Activated T-cell treated with anti-CD3 and anti-CD28 coated beads, Interleukin-2, amount 50 U/mL, for 48 hours (primary cell): ENCODE measurements at places on chromosomes 3 and 15.

DNA sequence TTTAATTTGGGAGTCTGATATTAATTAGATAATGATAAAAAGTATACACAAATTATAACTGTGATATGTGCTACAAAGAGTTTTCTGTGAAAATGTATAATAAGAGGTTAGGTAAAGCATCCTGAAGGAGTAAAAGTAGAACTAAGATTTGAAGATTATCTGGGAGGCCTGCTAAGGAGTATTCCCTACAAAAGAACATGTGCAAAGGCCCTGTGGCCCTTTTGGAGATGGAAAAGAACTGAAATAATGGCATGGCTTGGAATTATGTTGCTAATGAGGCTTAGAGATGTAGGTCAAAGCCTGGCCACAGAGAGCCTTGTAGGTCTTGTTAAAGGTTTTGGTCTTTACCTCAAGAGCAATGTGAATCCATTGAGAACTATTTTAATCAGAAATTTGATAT is 82.0 kb downstream of the ZIC4 start:
- no peak for DNase-seq

DNA sequence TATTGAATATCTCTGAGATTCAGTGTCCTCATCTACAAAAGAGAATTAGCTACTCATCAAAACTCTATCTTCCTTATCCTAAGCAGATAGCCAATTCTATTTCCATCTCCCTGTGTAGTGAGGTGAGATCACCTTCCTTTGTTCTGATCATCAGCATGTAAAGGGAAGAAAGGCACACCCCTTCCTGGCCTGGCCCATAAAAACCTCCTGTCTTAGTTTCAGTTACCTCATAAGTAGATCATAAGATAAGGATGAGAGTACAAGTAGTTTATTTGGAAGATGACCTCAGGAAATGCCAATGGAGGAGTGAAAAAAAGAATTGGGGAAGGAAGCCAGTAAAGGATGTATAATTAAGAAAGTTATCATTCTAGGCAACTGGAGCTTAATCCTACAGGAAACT is 114.5 kb upstream of the GADL1 start:
- DNase-seq = no peak

- DNase-seq = no peak
Observed at GRCh38 chr3:143167969-143168854, 48.6 kb downstream of the CHST2 start.

GRCh38 chr3:180983136-180983535 is 6.4 kb downstream of the DNAJC19 start:
- no peak for DNase-seq

- DNase-seq = no peak
Observed at GRCh38 chr3:20658491-20658890, 472.5 kb upstream of the SGO1 start.

DNA sequence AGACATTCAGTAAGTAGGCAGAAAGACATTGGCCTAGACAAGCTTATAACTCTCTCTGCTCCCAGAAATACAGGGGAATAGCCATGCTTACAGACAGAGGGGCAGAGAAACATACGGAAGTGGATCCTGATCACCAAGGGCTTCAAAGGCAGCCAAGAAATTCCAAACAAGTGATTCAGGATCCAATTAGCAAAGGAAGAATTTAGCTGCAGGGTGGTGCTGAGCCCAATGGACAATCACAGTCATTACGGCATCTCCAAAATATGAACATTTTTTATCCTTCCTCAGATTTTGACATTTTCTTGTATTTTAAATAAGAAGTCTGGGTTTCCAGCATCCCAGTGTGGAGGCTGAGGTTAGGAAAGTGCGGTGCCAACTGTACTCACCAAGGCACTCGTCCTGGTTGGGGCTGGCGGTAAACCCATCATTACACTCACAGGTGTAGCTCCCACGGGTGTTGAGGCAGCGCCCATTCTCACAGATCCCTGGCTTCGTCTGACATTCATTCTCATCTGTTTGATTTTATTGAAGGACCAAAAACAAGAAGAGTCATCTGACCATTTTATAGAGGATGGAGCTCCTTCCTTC is 96.8 kb downstream of the DUT start:
- no peak for DNase-seq

GRCh38 chr3:156655819-156656550 is 18.4 kb upstream of the TIPARP start:
- no peak for DNase-seq

- peak; percentile 54 for DNase-seq
Observed at GRCh38 chr15:76337696-76338485, 1.3 kb downstream of the ISL2 start.

DNA sequence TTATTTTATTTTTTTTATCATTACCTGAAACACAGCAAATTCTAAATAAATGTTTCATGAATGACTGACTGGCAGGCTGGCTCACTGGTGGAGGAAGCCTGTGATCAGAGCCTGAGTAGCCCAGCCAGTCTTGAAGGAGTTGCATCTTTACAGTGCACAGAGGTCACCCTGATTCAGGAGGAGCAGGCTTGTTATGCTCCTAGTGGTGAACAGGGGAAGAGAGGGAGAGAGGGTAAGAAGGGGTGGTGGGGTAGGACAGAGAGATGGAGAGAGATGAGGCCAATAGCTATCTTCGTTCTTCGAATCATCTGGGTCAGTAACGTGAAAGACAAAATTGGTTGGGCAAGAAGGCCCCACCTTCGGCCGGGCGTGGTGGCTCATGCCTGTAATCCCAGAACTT is 202.6 kb upstream of the MCTP2 start:
- no peak for DNase-seq

GRCh38 chr3:12965999-12966846 is 107.0 kb downstream of the IQSEC1 start:
- peak; percentile 37 for DNase-seq

DNA sequence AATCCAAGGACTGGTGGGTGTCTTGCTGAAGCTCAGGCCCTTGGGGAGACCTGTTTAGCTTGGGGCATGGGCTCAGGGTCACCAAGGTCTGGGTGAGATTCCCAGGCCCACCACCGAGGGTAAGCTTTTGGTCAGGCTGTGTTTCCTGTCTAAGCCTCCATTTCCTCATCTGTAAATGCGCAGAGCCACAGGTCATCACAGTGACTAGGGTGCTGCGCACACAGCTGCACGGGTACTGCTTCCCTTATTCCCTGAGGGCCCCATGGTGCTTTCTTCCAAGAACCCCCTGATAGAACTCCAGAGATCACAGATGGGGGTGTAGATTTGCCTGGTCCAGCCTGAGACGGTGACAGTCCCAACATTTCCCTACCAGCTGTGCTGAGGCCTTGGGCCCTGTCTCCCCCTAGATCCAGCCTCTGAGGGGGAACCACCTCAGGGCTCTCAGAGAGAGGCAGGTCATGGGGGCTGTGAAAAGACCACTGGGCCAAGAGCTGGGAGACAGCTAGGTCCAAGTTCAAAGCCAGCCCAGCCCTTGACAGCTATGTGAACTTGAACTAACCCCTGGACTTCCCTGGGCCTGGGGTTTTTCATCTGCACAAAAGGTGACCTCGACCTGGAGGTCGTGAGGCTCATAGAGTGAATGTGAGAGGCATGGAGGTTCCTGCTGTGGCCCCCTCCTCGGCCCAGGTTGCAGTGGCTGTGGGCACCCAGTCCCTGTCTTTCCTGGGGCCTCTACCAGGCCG is 60.7 kb downstream of the SEMA3G start:
- DNase-seq = no peak

GRCh38 chr3:186514296-186515002 is 29.7 kb downstream of the CRYGS start:
- DNase-seq = peak; percentile 57

GRCh38 chr3:42802876-42803413 is 1.3 kb downstream of the HIGD1A start:
- no peak for DNase-seq

DNA sequence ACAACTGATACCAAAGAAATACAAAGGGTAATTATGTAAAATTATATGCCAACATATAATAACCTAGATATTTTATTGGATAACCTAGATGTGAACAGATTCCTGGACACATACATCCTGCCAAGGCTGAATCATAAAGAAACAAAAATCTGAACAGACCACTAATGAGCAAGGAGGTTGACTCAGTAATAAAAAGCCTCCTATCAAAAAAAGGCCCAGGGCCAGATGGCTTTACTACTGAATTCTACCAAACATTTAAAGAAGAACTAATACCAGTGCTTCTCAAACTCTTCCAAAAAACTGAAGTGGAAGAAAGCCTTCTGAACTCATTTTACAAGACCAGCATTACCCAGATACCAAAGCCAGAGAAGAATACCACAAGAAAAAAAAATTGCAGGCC is 32.4 kb downstream of the THBS1 start:
- DNase-seq = no peak

GRCh38 chr15:65791335-65792137 is 557 bp downstream of the DENND4A start:
- DNase-seq = no peak

GRCh38 chr15:74274470-74275038 is 38.4 kb downstream of the CCDC33 start:
- DNase-seq = no peak

GRCh38 chr3:11134794-11135193 is 19.5 kb upstream of the HRH1 start:
- no peak for DNase-seq

DNA sequence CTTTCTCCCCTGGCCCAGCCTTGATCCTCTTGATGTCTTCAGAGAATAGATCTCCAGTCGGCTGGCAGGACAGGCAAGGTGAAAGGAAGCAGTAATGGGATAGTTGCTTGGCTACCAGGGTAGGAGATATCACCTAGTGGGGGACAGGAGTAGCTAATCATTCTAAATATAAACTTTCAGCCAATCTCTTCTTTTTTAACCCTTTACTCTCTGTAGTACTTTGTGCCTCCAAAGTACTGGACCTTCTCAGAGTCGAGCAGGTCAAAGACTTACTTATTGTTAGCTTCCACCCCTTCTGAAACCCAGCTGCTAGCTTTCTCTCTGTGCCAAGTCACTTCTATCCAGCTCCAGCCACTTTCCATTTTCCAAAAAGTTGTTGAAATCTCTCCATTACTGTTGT is 43.4 kb upstream of the FILIP1L start:
- no peak for DNase-seq

- no peak for DNase-seq
Observed at GRCh38 chr15:94061041-94061440, 170.3 kb upstream of the MCTP2 start.

GRCh38 chr15:100867433-100867832 is 12.2 kb upstream of the ALDH1A3 start:
- DNase-seq = no peak

DNA sequence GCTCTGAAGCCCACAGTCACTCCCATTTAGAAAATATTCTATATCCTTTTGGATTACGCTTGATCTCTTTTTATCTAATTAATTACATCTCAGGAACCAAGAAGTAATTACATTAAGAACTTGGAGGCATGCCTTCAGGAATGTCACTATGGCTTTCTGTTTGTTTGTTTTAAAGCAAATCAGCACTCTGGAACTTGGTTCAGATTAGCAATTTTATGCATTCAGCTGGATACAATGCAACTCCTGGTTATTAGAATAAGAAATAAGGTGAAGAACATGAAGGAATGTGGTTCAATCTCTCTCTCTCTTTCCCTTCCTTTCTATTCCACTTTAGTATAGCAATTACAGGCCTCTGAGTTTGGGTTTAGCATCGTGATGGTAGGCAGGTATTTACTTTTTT is 235.8 kb downstream of the FHIT start:
- no peak for DNase-seq

DNA sequence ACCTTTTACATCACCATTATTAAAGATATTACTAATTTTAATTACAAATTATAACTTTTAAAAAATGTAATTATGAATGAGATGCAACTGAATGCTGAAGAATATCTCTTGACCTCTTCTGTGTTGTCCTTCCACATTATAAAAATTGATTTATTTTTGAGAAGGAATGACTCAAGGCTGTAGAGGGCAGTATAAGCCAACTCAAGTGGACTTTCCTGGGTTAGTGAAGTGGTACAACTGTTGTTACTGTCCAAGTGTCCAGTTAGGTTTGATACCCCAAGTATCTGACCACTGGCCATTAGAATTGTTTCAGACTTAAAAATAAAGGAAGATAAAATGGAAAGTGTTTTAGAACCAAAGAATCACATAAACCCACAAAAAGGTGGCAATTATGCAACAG is 51.9 kb downstream of the BBX start:
- no peak for DNase-seq

DNA sequence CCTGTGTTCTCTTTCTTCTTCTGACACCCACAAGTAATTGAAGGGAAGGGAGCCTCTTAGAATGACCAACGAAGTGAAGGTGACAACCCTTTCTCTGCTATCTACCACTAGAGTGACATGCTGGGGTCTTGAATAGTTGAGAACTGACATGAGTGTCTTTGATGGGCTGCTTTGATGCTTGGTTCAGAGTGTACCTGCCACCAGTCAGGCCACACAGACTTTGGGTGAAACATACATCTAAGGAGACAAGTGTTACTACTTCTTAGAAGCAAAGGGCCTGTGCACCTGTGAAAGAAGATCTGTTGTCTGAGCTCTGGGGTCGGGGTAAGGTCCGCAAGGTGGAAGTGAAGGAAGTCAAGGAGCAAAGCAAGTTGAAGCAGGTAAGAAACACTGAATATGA is 1040.7 kb upstream of the CFAP20DC start:
- no peak for DNase-seq

GRCh38 chr3:8775602-8776001 is 6.2 kb upstream of the OXTR start:
- no peak for DNase-seq

DNA sequence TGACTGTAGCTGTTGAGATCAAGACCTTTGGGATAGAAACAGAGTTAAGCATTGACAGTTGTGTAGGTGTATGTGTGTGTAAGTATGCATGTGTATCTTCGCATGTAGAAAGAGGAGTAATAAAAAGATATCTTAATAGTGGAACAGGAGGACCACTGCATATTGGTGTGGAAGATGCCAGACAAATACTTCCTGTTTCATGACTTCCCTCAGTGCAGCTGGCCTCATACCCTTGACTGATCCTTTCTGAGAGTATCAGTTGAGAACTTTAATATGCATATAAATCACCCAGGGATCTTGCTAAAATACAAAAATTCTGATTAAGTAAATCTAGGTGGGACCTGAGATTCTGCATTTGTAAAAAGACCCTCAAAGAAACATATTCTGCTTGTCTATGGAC is 8.5 kb upstream of the ZBED2 start:
- DNase-seq = no peak

- no peak for DNase-seq
Observed at GRCh38 chr15:90020936-90021507, 19.9 kb downstream of the ZNF710 start.

DNA sequence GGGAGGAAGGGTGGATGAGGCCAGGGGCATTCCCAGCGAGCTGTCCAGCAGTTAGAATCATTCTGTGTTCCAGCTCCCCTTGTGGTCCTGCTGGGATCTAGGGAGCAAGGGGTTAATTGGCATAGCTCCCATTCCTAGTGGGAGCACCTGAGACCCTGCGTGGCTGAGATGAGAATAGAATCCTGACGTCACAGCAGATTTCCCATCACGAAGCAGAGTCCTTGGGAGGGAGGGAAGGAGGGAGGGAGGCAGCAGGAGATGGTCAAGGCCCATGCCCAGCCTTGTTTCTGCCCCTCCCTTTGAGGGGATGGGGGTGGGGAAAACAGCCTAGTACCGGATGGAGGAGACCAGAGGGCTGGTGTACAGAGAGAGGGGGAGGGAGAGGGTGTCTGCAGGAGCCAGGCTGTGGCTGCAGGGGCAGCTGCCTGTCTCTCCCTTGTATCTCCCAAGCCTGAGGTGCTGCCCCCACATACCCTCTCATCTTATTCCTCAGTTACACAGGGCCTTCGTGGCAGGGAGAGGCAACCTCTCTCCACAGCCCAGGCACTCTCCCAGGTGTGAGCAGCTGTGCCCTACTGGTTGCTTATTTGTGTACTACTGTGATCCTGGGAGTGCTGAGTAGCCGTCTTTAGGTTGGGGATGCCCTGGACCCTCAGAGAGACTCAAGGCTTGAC is 5.4 kb downstream of the TYRO3 start:
- DNase-seq = no peak
